ENCODE measurements at places on chromosomes 3 and 15.

- no peak for DNase-seq
Measured at GRCh38 chr3:134378818-134379217, 4.6 kb upstream of the AMOTL2 start.

- DNase-seq, result no peak
Measured at GRCh38 chr3:105791919-105792786, 76.7 kb downstream of the CBLB start.

DNA sequence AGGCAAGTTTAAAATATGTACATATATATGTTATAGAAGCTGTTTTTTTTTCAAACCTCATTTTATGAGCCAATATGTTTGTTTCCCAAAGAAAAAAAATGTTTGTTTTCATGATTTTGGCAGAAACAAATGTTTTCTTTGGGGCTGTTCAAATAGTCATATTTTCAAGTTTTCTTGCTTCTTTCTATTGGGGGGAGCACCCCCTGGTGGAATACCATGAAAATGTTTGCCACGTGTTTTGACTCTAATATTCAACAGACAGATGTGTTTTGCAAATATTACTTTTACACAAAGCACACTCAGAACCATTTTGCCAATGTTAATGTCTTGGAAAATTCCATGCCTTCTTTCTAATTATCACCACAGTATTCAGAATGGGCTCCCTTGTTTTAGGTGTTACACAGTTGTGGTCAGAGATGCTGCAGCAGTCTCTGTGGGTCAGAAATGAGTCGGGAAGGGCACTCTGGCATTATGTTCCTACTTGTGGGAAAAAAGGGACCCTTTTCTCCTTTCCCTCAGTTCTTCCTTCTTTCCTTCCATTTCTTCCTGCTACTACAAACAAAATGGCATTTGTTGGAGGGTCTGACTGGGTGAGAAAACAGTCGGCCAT lies 817.0 kb downstream of the TUSC7 start:
- DNase-seq, result no peak

DNA sequence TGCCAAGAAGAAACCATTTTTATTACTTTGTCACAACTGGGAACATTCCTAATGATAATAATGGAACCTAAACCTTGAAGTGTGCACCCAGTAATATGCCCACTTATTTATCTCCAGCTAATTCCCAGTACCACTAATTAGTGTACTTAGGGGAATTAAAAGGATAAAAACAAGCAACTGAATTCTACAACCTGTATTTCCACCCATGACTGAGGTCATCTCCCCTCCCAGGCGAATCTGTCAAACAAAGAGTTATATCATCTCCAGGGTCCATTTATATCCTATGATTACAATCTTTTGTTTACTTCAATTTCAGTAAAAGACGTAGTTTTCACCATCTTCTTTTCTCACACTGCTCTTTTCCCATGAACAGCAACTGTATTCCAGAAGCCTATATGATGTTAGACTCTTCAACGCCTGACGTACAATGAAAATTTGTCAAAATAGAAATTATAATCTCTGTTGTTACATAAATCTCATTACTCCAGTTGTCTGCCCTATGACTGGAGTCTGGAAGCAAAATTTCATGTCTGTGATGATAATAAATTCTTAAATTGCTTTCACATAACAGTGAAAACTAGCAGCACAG lies 177.6 kb downstream of the GOLIM4 start:
- no peak for DNase-seq

- no peak for DNase-seq
Measured at GRCh38 chr15:81295486-81296121, 28.3 kb downstream of the STARD5 start.

DNA sequence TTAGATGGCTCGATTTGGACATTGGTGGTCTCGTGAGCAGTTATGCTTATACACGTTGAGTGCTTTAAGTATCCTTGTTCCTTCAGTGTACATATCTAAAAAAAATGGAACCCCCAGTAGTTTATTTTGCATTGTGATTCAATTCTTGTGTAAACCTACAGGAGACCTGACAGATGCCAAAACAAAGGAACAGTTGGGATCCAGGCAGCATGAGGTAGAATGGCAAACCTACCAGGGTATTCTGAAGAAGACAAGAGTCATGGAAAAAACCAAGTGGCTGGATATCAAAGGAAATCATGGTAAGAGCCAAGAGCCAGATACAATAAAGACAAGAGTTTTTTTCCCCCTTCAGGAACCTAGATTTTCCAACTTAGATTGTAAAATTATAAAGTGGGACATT lies 2.0 kb downstream of the TMEM62 start:
- DNase-seq, result no peak

DNA sequence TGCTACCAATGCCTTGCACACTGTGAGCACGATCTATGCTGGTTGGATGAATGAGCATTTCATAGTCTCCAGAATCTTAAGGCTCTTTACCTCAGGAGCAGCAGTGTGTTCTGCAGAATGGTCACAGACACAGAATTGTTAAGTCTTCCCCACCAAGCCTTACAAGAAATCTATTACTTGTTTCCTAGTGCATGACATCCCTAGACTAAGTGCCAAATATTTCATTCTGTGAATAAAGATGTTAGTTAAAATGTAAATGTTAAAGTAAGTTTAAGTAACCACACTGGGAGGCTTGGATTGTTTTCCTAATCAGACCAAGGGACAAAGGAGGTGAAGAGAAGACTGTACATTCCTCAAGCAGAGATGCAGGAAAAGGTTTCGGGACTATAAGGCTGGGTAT lies 4.1 kb upstream of the TNFSF10 start:
- no peak for DNase-seq

DNA sequence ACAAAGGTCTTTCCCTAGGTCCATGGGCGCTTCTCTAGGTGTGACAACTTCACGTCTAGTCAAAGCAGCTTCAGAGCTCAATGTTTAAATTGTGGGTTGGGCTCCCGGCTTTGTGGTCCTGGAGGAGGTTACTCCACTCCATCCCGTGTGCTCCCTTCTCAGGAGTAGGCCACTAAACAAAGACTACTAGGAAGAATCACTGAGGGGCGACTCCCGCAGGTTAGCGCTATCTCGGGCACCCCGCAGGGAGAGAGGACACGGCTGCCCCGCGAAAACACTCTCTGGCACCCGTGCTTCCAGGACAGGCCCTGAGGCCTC lies 500 bp downstream of the PARP6 start:
- no peak for DNase-seq

DNA sequence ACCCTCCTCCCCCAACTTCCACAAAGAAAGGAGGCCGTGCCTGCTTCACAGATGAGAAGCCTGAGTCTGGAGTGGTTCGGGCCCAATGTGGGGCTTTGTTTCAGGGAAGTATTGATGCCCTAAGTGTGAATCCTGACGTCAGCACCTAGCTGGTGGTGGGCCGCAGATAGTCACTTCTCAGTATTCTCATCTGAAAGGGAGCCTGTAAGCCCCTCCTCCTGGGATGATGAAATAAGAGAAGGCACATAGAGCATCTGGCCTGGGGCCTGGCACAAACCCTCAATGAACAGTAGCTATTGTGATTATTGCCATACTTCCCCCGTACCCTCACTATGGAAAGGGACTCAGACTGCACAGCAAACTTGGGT lies 24.8 kb downstream of the LINGO1 start:
- no peak for DNase-seq

GRCh38 chr3:55144015-55144673 lies 216.3 kb upstream of the LRTM1 start:
- DNase-seq, result no peak

DNA sequence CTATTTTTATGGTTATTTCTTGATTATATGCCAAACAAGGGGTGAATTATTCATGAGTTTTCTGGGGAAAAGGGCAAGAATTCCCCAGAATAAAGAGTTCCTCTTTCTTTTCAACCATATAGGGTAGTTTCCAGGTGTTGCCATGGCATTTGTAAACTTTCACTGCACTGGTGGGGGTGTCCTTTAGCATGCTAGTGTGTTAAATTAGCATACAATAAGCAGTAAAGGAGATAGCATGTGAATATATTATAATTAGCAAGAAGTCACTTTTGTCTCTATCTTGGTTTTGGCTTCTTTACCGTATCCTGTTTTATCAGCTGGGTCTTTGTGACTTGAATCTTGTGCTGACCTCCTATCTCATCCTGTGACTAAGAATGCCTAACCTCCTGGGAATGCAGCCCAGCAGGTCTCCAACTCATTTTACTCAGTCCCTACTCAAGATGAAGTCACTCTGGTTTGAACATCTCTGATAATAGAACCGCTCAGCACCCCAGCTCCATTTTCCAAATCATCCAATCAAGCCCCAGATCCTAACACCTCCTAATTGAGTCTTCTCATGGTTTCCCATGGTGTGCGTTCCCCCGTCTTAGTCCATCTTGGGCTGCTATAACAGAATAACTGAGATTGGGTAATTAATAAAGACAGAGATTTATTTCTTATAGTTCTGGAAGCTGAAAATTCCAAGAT lies 3.4 kb upstream of the SELENOT start:
- DNase-seq, result no peak

DNA sequence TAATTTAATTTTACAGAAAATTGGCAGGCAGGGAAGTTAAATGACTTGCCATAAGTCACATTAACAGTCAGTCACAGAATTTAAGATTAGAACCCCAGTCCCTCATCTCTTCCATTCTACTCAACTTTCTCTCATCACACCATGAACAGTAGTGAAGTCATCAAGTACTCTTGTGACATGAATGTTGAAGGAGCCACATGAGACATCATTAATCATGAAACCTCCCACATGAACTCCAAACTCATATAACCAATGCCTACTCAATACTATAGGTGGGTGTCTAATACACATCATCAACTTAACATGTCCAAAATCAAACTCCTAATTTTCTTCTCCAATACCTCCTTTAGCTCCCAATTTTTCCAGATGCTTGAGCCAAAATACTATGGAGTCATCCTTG lies 19.5 kb downstream of the PHC3 start:
- no peak for DNase-seq

GRCh38 chr15:61824291-61824690 lies 236.0 kb downstream of the VPS13C start:
- no peak for DNase-seq

Data from activated CD4-positive, alpha-beta T cell treated with anti-CD3 and anti-CD28 coated beads for 4 hours (primary cell).